ENCODE measurements at places on chromosomes 2 and 18.
A peak's percentile ranks its signal among the peaks of the same experiment; 100 is the strongest.

- no peak for DNase-seq
Measured at GRCh38 chr2:200431996-200432705, 77.7 kb downstream of the KCTD18 start.

- DNase-seq = no peak
Measured at GRCh38 chr2:128593879-128594650, 275.4 kb upstream of the HS6ST1 start.

DNA sequence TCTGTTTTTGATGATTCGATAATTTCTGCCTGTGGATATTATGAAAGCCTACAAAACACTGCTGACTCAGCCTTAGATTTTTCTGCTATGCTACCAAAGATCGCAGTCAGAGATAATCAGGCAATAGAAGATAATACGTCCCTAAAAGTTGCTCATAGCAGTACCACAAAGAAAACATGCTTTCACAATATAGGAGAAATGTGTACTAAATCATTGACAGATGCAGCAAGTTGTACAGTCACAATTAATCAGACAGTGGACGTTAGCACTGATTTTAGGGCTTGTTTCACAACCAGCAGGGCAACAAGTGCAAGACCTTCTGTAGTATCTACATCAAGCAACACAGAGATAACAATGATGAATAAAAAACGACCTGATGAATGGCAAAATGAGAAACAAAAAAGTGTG lies 19.5 kb downstream of the RBM44 start:
- DNase-seq = no peak

DNA sequence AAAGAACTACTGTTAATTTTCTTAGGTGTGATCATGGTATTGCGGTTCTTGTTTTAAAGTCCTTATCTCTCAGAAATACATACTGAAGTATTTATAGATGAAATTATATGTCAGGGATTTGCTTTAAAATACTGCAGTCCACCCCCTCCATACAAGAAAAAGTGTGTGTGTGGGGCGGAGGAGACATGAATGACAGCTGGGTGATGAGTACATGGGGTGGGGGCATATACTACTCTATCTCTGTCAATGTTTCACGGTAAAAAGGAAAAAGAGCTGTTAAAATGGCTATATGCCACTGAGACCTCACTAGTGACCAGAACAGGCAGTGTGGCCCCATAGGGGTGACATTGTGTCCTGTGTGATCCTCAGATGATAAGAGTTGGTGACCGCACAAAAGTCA lies 54.1 kb downstream of the SPRED2 start:
- no peak for DNase-seq

DNA sequence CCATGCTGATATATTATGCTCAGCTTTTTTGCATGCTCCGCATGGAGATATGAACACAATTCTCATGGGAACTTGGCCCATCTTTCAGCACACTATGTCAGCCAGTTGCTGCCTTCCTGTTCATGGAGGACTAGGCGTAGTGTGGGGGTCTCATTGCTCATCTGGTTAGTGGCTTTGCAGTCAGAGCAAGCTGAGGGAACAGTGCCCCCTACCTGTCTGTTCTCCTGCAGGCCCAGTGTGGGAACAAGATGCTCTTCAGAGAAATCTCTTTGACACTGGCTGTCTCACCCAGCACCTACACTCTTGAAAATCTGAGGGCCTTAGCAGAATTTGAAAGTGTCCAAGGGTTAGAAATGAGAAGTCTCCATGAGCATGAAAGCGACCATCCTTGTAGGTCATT lies 47.1 kb downstream of the SPTBN1 start:
- peak; percentile 19 for DNase-seq

- DNase-seq = no peak
Measured at GRCh38 chr2:225456619-225457260, 57.2 kb downstream of the NYAP2 start.

DNA sequence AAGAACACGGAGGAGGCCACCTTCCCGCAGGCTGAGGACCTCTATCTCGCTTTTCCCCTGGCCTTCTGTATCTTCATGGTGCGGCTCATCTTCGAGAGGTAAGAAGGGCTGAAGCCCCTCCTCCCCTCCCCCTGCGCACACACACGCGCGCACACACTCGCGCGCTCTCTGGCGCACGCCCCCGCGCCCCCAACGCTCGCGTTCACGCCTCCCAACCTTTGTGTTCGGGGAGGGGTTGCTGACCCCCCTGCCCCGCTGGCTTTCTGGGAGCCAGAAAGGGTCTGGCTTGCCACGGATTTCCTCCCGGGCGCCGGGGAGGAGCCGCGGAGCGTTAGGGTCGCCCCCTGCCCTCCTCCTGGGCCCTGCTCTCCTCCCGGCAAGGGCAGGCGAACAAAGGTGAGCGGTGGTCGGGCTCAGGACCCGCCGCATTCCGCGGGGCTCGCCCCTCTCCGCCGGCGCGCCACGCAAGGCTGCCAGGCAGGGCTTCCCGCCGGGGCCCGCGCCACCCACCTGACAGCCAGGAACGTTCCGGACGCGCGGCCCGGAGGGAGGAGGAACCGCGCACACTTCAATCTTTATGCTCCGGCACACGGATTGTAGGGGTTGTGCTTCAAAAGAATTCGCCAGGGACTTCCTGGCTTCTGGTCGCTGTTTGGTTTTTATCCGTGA lies 583 bp downstream of the CERS6 start:
- peak; percentile 26 for DNase-seq

- no peak for DNase-seq
Measured at GRCh38 chr2:128198656-128199055, 107.7 kb downstream of the UGGT1 start.

DNA sequence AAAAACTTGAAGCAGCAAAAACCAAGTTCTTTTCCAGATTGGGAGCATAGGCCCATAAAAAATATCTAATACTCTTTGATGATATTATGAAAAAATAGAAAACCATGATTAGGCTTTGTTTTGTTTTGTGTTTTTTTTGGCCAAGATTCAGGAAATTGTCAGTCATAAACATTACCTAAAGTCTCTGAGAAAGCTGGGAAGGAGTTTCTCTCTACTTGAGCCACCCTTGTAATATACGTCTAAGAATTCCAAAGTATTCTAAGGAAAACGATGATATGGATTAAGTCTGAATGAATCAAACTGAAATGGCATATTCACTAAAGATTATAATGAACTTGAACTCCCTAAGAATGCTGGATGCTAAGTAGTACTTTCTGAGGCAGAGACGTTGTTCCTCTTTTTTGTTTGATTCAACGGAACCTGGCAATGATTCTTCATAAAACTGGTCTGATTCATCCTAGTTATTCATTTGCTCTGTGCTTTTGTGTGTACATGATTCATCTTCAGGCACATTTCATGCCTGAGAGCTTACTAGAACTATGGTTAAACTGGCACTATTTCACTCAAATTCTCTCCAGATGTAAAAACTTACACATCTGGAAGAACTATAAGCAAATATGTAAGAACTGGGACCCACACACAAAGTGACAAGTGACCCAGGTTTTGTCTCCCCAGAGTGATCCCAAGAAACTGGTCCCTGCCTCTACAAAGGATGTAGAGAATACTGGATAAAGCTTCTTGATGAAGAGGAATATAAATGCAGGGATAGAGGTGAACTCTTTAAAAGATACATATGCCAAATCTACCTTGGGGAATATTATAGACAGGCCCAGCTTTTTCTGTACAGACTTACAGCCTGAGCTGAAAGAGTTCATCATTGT lies 159.7 kb downstream of the DOCK10 start:
- no peak for DNase-seq

- no peak for DNase-seq
Measured at GRCh38 chr2:230423851-230424458, 8.0 kb downstream of the SP100 start.

GRCh38 chr18:29712785-29713184 lies 1329.8 kb downstream of the DSC3 start:
- DNase-seq = no peak

- no peak for DNase-seq
Measured at GRCh38 chr2:233371641-233372040, 17.3 kb downstream of the DGKD start.

DNA sequence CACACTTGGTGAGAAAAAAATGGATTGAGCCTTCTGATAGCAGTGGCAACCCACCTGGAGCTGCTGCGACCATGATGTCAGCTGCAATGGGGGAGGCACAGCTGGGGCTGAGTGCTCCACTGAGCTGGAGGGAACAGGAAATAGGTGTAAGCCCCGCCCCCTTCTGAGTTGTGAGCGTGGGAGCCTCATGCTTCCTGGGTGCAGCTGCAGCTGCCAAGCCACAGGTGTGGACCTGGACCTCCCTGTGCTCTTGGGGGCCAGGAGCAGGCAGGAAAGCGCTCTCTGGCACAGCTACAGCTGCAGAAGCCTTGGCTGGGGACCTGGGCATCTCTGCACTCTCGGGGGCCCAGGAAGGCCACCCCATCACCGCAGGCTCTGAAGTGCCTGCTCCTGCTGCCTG lies 970.6 kb downstream of the DCDC2C start:
- DNase-seq = no peak

GRCh38 chr18:57437766-57438671 lies 2.8 kb downstream of the ONECUT2 start:
- DNase-seq = peak; percentile 9

GRCh38 chr2:126914811-126915500 lies 16.3 kb downstream of the TEX51 start:
- DNase-seq = no peak

GRCh38 chr2:84713441-84713840 lies 167.4 kb downstream of the TRABD2A start:
- DNase-seq = no peak

GRCh38 chr2:221170548-221170947 lies 401.6 kb downstream of the EPHA4 start:
- DNase-seq = no peak

DNA sequence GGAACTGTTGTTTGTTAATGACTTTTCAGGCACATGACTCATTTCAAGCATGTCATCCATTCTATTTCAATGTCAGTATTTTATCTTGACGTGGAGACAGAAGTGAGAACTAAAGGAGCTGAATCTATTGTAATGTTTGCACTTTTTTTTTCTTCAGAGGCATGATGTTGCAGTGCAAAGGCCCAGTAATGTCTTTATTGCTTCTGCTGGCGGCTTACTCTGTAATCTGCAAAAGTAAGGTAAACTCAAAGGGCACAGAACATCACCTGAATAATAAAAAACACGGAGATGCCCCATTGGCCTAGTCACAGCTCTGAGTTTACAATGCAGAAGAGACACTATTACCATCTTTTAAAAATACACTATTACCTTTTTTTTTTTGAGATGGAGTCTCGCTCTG lies 2.4 kb upstream of the CNNM3 start:
- no peak for DNase-seq

DNA sequence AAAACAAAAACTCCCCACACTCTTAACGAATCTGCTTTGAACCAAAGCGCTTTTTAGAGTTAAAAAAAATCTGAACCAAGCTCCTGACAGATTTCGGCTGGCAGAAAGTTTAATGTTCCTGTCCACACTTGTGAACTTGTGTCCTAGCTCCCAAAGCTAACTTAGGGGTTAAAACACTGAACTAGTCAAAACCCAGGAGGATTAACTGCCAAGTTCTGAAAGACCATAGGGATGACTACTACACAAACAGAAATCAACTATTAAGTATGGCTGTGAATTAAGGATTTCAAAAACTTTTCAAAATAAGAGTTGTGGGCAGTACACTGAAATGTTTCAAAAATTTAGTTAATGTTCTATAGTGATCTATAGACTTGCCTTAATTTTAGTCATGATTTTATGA lies 26.2 kb upstream of the CDKL4 start:
- DNase-seq = no peak

DNA sequence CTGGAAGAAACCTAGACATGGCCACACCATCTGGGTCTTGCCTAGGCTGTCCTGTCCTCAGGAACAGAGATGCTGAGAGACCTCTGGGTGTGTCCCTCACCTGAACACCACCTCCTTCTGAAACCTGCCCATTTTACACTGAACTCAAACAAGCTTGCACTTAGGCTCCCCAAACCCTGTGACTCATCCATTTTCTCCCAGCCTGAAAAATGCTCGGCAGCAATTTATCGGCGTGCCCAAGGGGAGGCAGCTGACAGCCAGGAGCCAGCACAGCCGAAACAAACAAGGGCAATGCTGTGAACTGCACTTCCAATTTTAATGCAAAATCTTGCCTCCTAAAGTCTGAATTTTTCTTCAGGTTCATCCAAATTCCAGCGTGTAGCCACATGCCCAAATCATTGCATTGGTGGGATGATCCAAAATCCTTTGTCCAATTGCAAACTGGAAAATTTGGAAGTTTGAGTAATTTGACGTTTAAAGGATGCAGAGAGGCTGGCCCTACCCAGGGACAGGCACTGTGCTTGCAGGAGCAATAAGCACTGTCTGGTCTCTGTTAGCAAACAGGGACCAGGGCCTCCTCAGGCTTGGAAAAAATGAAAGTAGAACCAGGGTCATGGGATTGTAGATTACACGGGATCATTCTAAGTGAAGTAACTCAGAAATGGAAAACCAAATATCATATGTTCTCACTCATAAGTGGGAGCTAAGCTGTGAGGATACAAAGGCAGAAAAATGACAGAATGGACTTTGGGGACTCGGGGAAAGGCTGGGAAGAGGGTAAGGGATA lies 67.7 kb downstream of the GALNT14 start:
- DNase-seq = no peak

- DNase-seq = no peak
Measured at GRCh38 chr2:240397924-240398645, 37.4 kb upstream of the GPC1 start.

- DNase-seq = no peak
Measured at GRCh38 chr2:26848336-26849055, 564 bp downstream of the DPYSL5 start.

DNA sequence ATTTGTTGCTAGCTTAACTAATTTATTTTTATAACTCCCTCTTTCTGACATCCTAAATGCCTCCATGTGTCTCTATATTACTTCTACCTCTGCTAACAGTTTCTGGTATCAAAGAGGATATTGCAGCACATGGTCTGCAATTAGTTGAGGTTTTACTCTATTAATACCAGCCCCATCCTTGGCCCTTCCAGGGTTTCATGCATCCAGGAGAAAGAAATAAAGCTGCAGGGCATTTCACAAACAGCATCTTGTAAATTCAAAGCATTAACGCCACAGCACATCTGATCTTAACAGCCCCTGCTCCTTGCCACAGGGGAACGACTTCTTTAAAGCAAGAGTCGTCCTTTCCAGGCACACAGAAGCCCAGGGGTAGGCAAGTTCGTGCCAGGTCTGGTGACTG lies 258.9 kb downstream of the ICOS start:
- DNase-seq = no peak

GRCh38 chr2:207352978-207353671 lies 176.6 kb upstream of the CREB1 start:
- peak; percentile 37 for DNase-seq

DNA sequence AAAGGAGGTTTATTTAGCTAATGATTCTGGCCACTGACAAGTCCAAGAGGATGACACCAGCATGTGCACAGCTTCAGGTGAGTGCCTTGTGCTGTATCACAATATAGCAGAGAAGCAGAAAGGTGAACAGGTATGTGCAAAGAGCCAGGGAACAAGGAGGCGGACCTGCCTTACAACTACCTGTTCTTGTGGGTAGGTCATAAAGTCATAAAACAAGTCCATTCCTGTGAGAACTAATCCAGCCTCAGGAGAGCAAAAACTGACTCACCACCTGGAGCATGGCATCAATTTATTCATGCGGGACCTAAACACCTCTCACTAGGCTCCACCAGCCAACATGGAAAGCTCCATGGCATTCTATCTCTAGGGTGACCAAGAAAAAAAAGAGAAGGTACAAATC lies 234.2 kb downstream of the ASXL3 start:
- DNase-seq = no peak
